Suppressor macrophage treated with lipopolysaccharide for 1 hour (primary cell): ENCODE measurements at places on chromosomes 3 and 15.

- no peak for DNase-seq
These were observed 56.9 kb upstream of the NR2C2 start for GRCh38 chr3:14890476-14890875.

DNA sequence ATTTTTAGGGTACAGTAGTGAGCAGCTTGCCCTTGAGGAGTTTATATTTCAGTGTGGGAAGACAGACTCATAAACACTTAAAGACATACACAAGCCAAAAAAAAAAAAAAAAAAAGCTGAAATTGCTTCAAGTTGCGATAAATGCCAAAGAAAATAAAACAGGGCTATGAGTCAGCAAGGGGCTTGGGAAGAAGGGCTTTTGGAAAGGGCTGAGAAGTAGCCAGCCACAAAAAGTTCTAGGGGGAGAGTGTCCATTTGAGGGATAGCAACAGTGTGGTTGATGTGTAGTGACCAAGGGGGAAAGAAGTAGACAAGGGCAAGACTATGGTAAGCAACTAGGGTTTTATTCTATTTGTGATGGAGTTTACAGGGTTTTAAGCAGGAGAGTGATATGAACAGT is 185.5 kb downstream of the ADAMTS9 start:
- DNase-seq, result no peak

GRCh38 chr15:75786575-75786947 is 56.7 kb upstream of the UBE2Q2 start:
- no peak for DNase-seq

DNA sequence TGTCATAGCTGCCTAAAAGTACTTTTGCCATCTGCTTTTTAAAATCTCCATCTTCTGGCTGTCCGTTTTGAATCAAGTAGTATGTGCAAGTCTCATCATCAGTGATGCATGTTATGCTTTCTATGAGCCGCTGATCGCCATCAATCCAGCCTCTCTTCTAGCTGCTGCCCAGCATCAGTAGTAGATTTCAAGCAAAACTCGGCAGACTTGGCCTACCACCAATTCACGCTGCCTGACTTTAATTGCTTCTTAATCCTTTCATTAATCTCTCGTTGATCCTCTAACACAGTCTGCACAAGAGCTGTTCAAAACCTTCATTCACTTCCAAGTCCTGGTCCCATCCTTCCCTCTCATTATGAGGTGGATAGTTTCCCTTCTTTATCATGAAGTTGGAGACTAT is 104.9 kb downstream of the NSUN3 start:
- no peak for DNase-seq

DNA sequence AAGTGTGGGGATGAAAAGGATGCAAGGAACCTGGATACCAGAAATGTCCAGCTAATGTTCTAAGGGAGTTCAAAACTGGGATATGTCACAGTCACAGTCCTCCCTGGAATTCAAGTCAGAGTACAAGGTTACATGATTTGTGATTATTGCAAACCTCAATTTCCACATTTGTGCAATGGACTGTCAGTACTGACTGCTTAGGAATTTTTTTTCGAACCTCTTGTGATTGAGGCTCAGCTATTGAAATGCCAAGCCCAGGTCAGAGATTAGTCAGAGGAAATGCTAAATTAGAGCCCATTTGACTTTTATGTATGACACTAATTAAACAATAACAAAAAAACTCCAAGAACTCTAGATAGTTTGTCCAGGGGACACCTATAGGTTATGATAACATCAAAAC is 210.2 kb downstream of the THSD4 start:
- DNase-seq, result no peak

GRCh38 chr15:35141743-35142471 is 56.8 kb upstream of the NANOGP8 start:
- DNase-seq, result peak; percentile 50

- DNase-seq, result no peak
These were observed 240.2 kb upstream of the TPRG1 start for GRCh38 chr3:188931531-188931930.

DNA sequence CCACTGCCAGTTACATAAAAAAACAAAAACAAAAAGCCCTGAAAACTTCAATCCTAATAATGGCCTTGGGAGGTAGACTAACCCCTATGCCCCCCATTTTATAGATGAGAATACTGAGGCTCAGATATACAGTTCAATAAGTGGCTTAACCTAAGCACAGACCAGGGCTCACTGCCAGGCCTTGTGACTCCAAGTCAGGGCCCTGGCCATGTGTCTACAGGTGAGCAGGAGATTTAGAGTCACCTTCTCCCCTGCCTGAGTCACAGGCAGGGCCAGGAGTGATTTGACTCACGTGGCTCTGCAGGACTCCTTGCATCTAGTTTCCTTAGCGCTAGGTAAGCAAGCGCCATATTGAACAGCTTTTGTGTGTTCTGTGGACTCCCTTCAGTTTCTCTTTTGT is 98.6 kb upstream of the ETV5 start:
- DNase-seq, result no peak

DNA sequence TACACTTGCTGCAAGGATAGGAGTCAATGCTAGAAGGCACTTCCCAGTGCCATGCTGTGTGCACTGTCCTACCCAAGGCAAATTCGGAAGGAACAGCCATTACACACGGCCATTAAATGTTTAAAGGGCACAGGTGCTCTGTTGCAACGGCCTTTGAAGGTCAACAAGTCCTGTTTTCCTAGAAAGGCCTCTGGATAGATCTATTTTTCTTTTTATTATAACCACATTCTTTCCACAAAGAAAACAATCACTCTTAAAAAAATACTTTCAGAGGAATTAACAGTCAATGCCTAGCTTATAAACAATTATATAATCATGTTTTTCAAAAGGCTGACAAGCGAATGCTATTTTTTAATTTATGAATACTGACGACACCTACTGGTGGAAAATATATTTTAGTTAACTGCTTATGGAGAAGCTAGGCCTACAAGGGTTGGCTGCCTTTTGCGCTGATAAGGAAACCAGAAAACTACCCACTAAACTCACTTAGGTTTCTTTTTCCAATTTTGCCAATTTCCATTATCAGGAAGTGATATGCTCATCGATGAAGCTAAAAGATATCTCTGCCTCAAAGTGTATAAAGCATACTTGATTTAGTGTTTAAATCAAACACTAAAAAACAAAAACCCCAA is 2.4 kb downstream of the ARHGEF3 start:
- peak; percentile 93 for DNase-seq

GRCh38 chr15:99282121-99282520 is 30.8 kb downstream of the LRRC28 start:
- DNase-seq, result peak; percentile 15

- no peak for DNase-seq
These were observed 192.0 kb downstream of the XXYLT1 start for GRCh38 chr3:195078891-195079440.

GRCh38 chr15:96359616-96360521 is 29.4 kb downstream of the NR2F2 start:
- no peak for DNase-seq

DNA sequence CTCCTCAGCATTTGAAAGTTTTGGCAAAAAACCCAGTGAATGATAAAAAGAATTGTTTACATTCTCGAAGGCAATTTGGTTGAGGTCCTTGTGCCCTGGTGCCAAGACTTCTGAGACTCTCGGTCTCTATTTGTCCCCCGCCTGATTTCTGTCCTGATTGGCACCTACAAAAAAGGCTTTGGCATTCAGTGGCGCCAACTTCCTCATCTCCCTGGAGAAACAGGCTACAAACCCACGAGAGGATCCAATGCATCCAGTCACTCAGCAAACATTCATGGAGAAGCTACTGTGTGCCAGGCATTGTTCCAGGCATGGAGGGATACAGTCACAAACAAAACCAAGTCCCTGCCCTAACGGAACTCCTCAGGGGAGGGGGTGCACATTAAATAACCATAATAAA is 42.7 kb downstream of the HES1 start:
- DNase-seq, result no peak

DNA sequence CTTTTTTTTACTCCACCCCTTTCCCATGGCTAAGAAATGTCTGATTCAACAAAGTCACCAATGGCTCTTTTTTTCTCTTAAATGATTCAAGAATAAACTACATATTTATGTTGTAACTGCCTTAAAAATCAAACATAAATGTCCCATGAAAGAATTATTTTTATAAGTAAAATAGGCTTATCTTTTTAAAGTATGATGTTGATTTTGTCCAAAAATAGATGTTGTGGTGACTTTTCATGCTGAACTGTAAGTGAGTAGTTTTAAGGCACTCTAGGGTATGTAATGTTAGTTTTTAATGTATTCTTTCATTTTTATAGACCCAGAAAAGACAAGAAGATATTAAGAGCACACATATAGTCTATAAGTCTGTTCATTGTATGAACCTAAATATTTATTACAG is 594.9 kb downstream of the NLGN1 start:
- no peak for DNase-seq

DNA sequence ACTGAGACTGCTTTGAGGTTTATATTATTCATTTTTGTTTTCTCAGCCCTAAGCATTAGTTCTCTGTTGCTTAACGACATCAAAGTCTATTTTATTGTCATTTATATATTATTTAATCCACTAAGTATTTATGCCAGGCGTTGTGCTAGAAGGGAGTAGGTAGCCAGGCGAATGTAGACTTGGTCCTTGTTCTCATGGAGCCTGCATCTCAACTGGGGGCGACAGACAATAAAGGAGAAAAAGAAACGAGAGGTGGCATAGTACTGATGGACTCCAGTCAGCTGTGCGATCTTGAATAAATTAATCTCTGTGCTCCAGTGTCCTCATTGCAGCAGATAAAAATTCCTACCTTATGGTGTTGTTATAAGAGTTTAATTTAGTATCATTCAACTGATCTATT is 49.7 kb downstream of the ETV5 start:
- DNase-seq, result no peak

DNA sequence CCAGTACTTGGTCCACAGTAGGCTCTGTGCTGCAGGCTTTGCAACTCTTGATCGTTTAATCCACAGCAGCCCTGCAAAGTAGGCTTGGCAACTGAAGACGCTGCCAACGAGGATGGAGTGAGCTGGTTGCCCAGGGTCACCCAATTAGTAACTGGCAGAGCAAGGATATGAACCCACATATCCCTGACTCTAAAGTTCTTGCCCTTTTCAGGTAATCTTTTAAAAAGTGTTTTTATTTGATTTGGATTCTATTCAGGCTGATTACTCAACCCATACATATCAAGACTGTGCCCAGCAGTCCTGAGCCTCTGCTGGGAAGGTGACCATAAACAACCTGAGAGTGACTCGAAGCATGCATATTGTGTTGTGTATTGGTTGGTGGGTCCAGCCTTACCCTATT is 50.3 kb downstream of the PSMD6 start:
- no peak for DNase-seq

DNA sequence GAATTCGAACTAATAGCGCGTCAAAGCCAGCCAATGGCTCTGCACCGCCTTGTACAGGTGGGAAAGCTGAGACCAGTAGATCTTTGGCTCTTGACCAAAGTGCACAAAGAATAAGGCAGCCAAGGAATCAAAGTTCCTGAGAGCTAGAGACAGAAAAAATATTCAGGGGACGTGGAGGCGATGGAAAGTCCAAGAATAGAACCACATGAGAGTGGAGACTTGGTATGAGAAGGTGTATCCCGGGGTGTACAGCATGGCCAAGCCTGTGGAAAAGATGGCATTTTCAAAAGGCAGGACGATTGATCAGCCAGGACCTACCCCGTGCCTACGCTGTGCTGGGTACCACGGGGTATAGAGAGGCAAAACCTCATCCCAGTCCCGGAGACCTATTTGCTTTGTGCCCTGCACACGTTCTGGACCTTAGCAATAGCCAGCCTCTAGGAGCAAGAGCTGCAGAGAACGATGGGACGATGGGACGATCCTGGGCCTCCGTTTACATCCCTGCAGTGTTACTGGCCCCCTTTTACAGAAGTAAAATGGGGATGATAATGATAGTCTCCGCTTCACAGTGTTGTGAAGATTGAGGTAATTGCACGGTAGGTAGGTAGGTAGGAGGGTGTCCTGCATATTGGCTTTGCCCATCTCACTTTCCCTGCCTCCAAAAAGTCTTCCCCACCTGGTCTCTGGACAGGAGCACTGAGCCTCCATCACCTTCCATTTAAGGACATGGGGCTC is 583 bp upstream of the RBSN start:
- no peak for DNase-seq

- DNase-seq, result no peak
These were observed 409.4 kb upstream of the FRG2C start for GRCh38 chr3:75254685-75255084.

DNA sequence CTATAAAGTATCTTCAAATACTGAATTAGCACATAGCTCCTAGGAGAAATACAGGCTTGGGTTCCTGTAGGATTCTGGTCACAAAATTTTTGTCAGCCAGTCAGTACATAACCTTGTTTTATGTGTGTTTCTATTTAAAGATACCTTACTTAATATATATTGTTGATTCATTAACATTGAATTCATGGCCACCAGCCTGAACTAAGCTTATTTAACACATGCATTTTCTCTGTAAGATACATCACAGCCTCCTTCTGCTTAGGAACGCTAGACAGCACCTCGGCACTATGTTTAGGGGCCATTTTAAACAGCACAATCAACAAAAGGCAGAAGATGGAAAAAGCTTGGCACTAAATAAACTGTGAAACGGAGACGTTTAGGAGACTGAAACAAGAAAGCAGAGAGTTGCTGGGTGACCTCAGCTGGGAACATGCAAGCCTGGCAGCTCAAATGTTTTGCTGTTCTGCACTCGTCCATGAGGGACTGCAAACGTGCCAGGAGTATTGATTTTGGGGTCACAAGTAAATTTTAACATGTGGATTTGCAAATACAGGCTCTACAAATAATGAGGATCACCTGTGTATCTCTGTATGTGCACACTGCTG is 432.2 kb upstream of the TPM1 start:
- DNase-seq, result no peak

GRCh38 chr3:61691466-61691865 is 130.1 kb downstream of the PTPRG start:
- no peak for DNase-seq

- DNase-seq, result no peak
These were observed 490.1 kb upstream of the ATP11B start for GRCh38 chr3:182303169-182303568.

- no peak for DNase-seq
These were observed 62.9 kb downstream of the HMG20A start for GRCh38 chr15:77483425-77484140.

- no peak for DNase-seq
These were observed 61.8 kb downstream of the ARIH1 start for GRCh38 chr15:72535911-72536310.

GRCh38 chr3:187759601-187760000 is 14.3 kb upstream of the BCL6 start:
- DNase-seq, result no peak

- no peak for DNase-seq
These were observed 39.1 kb downstream of the SLC9A9 start for GRCh38 chr3:143809121-143809621.
